ENCODE measurements at places on chromosomes 4 and X.

GRCh38 chr4:153834901-153835300, 46.0 kb upstream of the SFRP2 start:
- no peak for DNase-seq
- H3K4me1 ChIP-seq: no peaks in the 10 kb centered on the region
- H3K27me3 ChIP-seq: no peaks in the 10 kb centered on the region
- H3K27ac ChIP-seq: no peak overlapping the region
- H3K4me3 ChIP-seq: no peak overlapping the region
- H3K36me3 ChIP-seq: no peaks in the 10 kb centered on the region

DNA sequence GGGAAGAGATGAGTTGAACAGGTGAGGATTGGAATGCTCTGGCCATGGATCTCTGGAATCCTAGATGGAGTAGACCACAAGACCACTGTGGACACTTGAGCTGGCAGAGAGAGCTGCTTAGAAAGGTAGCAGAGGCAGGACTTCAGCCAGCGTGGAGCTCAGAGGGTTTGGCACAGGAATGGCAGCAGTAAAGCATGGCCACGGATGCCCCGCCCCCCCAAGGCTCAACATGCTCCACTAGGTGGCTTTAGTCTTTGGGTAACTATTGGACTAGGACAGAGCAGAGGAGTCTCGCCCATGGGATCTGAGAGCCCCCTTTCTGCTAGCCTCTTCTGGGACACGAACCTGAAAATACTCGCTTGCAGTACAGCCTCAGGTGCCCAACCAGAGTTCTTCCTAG, 150.1 kb upstream of the NEIL3 start:
- H3K4me1 ChIP-seq: no peaks in the 10 kb centered on the region
- no peaks in the 10 kb centered on the region for H3K27me3 ChIP-seq
- no peak overlapping the region for H3K27ac ChIP-seq
- no peaks in the 10 kb centered on the region for H3K36me3 ChIP-seq

DNA sequence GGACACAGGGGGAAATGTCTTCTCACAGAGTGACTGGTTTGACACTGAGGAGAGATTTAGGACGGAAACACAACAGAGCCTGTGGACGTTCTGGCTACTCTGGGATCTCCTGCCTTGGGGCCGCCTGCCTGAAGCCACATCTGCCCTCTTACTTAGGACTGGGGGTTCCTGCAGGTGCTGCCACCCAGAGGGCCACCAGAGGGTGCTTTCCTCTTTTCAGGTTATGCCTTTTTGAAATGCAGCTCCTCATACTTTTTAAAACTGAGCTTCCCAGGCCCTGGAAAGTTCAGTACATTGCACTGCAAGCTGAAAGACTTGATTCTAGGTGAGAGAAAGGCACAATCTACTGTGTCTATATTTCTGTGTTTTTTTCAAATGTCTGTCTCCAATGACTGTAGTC, 92.2 kb upstream of the PGRMC2 start:
- DNase-seq: peak; percentile 25
- H3K27ac ChIP-seq: no peak overlapping the region
- no peak overlapping the region for H3K4me3 ChIP-seq
- H3K4me1 ChIP-seq: 0 out of 2 replicates have a peak, but pooled peaks cover 12% of the 10 kb centered on the region
- no peaks in the 10 kb centered on the region for H3K36me3 ChIP-seq

GRCh38 chr4:17719106-17719505, 62.3 kb downstream of the FAM184B start:
- no peak for DNase-seq
- no peak overlapping the region for H3K4me3 ChIP-seq
- H3K27me3 ChIP-seq: no peaks in the 10 kb centered on the region

DNA sequence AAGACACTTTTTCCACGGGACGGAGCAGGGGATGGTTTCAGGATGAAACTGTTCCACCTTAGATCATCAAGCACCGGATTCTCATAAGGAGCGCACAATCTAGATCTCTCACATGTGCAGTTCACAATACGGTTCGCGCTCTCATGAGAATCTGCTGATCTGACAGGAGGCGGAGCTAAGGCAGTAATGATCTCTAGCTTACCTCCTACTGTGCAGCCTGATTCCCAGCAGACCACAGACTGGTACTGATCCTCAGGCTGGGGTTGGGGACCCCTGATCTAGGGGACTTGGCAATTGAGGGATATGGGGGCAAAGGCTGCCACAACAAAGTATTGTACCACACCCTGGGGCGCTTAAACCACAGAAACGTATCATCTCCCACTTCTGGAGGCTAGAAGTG, 25.7 kb downstream of the ZNF185 start:
- H3K4me3 ChIP-seq: no peak overlapping the region
- H3K4me1 ChIP-seq: no peaks in the 10 kb centered on the region
- no peaks in the 10 kb centered on the region for H3K36me3 ChIP-seq
- DNase-seq: no peak
- H3K27me3 ChIP-seq: peaks cover 11% of the 10 kb centered on the region
- no peak overlapping the region for H3K27ac ChIP-seq

DNA sequence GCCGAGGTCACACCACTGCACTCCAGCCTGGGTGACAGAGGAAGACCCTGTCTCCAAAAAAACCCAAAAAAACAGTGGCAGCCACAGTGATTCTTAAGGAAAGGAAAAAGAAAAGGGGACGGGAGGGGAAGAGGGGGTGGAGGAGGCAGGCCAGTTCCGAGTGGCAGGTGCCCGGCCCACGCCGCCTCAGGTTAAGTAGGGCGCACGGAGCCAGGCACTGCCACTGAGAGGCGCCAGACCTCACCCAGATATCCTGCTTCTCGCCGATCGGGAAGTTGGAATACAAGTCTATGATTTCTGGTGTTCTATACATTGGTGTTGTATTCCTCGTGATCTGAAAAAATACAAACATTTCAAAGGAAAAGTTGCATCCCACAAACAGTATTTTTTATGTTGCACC, 35.9 kb downstream of the GAK start:
- H3K27me3 ChIP-seq: no peaks in the 10 kb centered on the region
- no peak overlapping the region for H3K4me3 ChIP-seq
- DNase-seq: no peak
- peaks cover 38% of the 10 kb centered on the region for H3K36me3 ChIP-seq
- no peaks in the 10 kb centered on the region for H3K4me1 ChIP-seq
- no peak overlapping the region for H3K27ac ChIP-seq

DNA sequence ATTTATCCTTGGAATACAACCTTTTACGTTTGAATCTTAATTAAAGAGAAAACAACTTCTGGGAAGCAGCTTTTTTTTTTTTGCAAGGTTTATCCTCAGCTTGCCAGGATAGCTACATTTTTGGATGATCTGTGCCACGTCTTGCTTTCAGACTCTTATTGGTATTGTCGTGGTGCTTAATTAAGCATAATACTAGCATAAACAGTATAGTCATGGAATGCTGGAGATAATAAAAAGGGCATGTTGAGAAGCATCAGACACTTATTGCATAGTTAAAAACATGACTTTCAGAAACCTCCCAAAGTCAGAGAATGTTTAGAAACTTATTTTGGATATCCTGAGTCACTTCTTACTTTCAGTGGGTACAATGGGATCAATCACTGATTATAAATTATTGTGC, 77.0 kb downstream of the PALLD start:
- H3K4me1 ChIP-seq: peaks cover 13% of the 10 kb centered on the region
- DNase-seq: no peak
- no peak overlapping the region for H3K4me3 ChIP-seq
- peak overlapping the region; percentile 51 for H3K27ac ChIP-seq

DNA sequence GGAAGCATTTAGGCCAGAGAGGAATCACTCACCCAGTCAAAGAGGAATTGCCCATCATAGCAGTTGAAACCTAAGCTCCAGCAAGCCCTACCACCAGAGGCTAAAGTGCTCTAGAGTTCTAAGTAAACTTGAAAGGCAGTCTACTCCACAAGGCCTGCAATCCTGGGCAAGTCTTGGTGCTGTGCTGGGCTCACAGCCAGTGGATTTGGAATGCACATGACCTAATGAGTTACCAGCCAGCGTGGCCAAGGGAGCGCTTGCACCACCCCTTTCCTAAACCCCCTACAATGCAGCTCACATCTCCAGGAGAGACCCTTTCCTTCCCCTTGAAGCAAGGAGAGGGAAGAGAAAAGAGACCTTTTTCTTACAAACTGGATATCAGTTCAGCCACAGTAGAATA, 445.7 kb downstream of the GASK1B start:
- no peaks in the 10 kb centered on the region for H3K36me3 ChIP-seq
- H3K4me3 ChIP-seq: no peak overlapping the region
- no peaks in the 10 kb centered on the region for H3K4me1 ChIP-seq

DNA sequence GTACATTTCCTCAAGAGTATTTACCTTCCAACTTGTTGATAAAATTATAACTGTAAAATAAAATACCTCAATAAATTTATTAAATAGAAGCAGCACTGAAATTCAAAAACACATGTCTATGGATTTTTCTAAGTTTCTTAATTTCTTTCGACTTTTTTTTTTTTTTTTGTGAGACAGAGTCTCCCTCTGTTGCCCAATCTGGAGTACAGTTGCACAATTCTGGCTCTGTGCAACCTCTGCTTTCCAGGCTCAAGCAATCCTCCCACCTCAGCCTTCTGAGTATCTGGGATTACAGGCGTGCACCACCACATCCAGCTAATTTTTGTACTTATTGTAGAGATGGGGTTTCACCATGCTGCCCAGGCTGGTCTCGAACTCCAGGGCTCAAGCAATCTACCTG, 79.8 kb downstream of the IQCM start:
- no peaks in the 10 kb centered on the region for H3K4me1 ChIP-seq
- H3K4me3 ChIP-seq: no peak overlapping the region
- no peaks in the 10 kb centered on the region for H3K36me3 ChIP-seq
- no peak overlapping the region for H3K27ac ChIP-seq

DNA sequence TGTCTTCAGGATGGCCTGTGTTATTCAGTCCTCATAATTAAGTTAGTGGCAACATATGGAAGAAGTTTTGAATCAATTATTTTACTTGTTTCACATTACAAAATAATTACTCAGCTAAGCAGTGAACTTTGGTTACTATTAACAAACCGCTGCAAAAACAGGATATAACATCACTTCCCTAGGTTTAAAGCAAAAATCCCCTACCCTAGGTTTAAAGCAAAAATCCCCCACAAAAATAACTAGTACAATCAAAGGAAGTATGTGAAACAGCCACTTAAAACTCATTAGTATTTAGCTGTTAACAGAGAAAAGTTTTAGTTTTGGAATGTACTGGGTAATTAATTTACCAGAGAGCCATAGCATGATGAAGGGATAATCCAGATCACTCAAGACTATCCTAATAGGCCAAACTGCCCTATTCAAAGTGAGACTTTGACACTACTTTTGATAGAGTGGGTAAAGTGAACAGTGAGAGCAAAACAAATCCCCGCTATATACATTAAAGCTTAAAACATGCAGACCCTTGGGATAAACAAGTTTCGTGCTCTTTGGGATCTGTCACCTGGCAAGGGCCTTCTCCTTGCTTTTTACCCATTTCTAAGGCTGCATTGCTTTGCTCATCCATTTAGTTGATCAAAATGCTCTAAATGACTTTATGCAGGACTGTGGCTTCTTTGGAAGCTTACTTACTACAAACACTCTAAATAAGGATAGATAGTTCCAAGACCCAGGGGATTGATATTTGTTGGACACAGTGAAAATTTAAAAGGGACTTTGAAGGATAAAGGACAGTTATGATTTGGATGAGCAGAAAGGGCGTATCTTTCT, 36.4 kb upstream of the GPR174 start:
- no peaks in the 10 kb centered on the region for H3K27me3 ChIP-seq
- no peak overlapping the region for H3K4me3 ChIP-seq
- H3K4me1 ChIP-seq: no peaks in the 10 kb centered on the region
- DNase-seq: no peak

GRCh38 chr4:156374069-156374468, 420.4 kb upstream of the CTSO start:
- no peak for DNase-seq
- no peaks in the 10 kb centered on the region for H3K27me3 ChIP-seq
- peaks cover 3% of the 10 kb centered on the region for H3K36me3 ChIP-seq
- H3K4me3 ChIP-seq: no peak overlapping the region
- H3K4me1 ChIP-seq: no peaks in the 10 kb centered on the region

- H3K36me3 ChIP-seq: no peaks in the 10 kb centered on the region
- H3K27ac ChIP-seq: no peak overlapping the region
- DNase-seq: no peak
- no peaks in the 10 kb centered on the region for H3K4me1 ChIP-seq
Measured at GRCh38 chr4:79390890-79391289, 17.1 kb downstream of the GK2 start.

GRCh38 chr4:13261486-13262257, 222.5 kb downstream of the RAB28 start:
- no peaks in the 10 kb centered on the region for H3K27me3 ChIP-seq
- H3K36me3 ChIP-seq: no peaks in the 10 kb centered on the region
- DNase-seq: no peak

- H3K36me3 ChIP-seq: no peaks in the 10 kb centered on the region
- no peak overlapping the region for H3K27ac ChIP-seq
Measured at GRCh38 chrX:16061296-16061695, 62.1 kb upstream of the GRPR start.

GRCh38 chr4:115781528-115782146, 668.2 kb upstream of the NDST4 start:
- H3K27ac ChIP-seq: no peak overlapping the region
- DNase-seq: no peak
- no peak overlapping the region for H3K4me3 ChIP-seq
- no peaks in the 10 kb centered on the region for H3K27me3 ChIP-seq
- H3K4me1 ChIP-seq: no peaks in the 10 kb centered on the region

DNA sequence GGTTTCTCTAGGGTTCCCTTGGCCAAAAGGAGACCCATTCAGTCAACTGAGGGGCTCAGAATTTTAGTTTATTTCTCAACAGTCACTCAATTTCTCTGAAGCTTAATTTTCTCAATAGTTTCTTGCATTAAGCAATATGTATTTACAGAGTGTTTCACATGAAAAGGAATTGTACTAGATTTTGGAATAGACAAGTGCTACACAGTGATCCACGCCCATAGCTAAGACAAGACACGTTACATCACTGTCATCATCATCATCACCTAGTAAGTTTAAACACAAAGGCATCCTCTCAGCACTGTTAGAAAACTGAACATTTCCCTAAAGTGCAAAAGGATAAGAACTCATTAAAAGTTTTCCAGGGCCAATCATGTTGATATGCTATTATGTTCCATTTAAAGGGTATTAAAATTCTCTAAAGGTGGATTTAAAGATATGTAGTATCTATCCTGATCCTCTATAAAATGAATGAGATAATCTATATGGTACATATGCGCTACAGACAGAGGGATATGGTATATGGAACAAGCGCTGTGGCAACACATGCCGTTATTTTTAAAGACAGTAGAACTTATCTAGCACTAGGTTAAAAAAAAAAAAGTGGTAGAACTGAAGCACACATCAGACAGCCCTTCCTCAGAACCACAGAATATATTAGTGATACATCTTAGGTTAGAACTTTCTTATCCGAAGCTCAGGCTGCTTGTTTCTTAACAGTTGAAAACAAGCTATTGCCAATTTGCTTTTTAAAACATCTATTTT, 12.1 kb downstream of the PPA2 start:
- peaks cover 15% of the 10 kb centered on the region for H3K36me3 ChIP-seq
- no peak for DNase-seq
- H3K27me3 ChIP-seq: no peaks in the 10 kb centered on the region
- no peak overlapping the region for H3K27ac ChIP-seq

DNA sequence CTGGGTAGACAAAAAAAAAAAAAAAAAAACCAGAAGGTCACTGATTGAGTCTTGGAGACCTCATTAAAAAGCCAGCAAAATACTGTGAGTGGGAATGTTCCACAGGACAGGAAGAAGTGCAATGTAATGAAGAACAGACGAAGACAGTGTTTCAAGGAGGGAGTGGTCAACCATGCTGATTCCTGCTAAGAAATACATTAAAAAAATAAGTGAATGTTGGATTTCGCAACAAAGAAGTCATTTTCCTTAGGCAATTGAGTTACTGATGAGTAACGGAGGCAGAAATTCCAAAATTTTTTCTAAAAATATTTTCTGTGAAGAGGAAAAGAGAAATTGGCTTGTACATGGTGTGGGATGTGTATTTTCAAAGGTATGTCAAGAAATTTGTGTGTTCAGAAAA, 94.3 kb upstream of the FAM47B start:
- DNase-seq: no peak
- no peaks in the 10 kb centered on the region for H3K27me3 ChIP-seq
- no peaks in the 10 kb centered on the region for H3K4me1 ChIP-seq
- no peak overlapping the region for H3K27ac ChIP-seq
- no peaks in the 10 kb centered on the region for H3K36me3 ChIP-seq
- no peak overlapping the region for H3K4me3 ChIP-seq

Data from SK-N-SH (cell line).